ENCODE measurements at places on chromosomes 13 and 19.

DNA sequence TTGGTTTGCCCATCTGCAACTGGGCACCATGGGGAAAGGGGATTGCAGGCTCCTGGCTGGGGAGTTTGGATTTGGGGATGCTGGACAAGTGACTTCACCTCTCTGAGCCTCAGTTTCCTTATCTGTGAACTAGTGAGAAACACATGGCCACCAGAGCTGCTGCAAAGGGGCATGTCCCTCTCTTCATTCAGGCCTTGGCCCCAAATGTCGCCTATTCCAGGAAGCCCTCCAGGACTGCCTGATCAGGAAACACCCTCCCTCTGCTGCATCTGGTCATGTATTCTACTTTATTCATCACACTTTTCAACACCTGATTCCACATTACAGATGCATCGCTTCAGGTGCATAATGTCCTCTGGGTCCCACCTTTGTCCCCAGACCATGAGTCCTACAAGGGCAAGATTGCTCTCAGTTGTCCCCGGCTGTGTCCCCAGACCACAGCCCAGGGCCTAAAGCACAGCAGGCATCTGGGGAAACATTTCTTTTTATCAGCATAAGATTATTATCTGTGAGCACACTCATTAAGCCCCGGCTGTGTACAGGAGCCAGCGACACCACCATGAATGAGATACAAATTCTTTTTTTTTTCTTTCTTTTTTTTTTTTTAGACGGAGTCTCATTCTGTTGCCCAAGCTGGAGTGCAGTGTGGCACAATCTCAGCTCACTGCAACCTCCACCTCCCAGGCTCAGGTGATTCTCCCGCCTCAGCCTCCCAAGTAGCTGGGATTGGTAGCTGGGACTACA, 37.5 kb downstream of the ARRDC2 start:
- DNase-seq: no peak

GRCh38 chr19:17677002-17677401, 11.2 kb downstream of the UNC13A start:
- no peak for DNase-seq

DNA sequence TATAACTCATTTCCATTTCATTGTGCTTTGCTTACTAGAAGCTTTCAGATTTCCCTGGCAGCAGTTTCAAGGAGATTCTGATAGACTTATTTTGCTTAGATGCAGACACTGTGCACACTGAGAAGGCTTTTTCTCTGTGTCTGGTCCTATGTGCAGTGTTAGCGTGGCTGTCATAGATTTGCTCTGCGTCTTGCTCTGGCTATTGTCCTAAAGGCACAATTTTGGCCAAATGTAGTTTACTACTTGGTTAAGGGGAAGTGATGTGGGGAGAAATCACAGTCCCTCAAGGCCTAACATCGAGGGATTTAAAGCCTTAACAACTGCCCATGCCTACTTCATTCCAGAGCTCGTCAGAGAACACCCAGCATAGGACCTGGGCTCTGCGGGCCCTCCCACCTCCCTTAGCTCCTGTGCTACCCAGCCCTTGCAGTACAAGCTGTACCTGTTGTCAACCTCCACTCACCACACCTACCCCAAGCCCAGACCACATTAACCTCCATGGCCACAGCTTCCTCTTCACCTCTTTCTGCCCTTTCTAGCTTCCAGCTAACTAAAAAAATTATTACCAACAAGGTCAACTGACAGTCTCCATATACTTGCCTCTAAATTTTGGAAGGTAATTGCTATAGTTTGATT, 38.9 kb upstream of the KATNAL1 start:
- DNase-seq: peak; percentile 9

DNA sequence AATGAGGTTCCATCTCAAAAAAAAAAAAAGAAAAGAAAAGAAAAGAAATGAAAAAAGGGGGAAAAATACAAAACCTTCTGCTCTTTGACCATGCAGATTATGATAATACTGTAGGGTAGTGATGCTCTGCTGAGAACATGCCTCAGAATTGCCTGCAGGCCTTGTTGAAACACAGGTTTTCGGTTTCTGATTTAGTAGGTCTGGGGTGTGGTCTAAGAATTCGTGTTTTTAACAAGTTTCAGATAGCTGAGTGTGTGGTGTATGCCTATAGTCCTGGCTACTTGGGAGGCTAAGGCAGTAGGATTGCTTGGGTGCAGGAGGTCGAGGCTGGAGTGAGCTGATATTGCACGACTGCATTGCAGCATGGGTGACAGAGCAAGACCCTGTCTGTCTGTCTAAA, 14.9 kb upstream of the CYP2B6 start:
- DNase-seq: no peak

- DNase-seq: no peak
Measured at GRCh38 chr19:55370305-55370988, at the start of gene IL11. Gene IL11, minus strand, starts transcription at chr19:55370463. Its CDS starts 153 bp downstream, at chr19:55370310.

DNA sequence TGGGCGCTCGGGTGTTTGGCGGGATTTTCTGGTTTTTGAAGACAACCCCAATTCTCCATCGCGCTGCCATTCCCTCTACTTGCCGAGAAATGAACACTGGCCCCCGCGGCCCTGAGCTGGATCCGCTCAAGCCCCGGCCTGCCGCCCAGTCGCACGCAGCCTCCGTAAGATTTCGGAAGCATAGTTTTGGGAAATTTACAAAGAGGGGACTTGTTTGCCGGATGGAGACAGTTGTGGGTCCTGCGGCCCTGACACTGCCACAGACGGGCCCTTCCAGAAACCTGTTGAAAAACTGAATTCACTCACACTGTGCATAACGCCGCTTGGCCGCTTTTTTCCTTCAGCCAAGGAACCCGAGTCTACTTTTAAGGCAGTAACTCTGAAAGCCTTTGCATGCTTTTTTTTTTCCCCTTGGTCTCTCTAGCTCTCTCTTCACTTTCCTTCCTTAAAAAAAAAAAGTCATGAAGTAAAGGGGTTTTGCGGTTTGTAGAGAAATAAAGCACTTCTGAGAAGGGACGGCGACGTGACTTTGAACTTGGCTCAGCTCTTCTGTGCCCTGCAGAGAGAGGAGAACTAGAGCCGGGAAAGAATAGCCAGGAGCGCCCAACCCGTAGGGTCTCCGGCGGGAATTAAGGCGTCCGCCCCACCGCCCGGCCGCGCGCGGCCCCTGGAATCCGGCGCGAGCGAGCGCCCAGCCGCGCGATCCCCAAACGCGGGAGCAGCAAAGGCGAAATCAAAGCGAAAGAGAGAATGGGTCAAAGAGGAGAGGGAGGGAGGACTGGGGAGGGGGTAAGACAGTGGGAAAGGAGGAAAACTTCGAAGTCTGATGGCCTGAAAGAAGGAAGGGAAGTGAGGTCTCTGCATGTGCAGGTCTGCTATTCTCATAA, 3.4 kb upstream of the ZIC2 start:
- DNase-seq: no peak

DNA sequence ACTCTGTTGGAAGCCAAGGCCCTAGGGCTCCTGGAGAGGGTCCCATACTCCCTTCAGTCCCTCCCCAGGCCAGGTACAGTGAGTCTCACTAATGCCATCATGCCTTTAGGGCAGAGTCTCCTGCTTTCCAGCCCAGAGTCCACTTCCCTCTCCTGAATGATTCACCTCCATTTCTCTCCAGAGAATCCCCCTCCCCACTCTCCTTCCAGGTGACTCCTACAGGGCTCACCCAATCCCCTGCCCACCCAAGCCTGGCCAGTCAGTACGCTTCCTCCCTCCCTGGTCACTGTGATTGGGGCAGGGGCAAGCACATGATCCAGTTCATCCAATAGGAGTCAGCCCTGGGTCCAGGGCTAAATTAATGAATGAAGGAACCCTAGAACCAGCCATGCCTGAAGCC, 35.0 kb upstream of the PNMA8B start:
- no peak for DNase-seq

DNA sequence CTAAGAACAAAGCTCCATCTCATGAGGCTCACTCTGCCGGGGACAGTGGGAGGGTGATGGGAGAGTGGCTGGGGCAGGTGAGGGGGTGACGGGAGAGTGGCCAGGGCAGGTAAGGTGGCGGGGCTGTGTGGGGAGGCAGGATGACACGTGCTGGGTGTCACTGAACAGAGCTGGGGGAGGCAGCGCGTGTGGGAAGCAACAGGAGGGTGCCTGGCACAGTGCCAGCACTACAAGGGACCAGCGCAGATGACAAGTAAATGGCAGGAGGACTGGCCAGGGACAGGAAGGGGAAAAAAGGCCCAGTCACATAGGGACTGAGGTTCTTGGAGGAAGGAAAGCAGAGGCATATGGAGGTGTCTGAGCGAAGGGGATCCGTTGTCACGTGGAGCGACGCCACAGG, 129.9 kb downstream of the RNF17 start:
- no peak for DNase-seq

- no peak for DNase-seq
Measured at GRCh38 chr19:55544776-55545439, 435 bp downstream of the SBK3 start.

DNA sequence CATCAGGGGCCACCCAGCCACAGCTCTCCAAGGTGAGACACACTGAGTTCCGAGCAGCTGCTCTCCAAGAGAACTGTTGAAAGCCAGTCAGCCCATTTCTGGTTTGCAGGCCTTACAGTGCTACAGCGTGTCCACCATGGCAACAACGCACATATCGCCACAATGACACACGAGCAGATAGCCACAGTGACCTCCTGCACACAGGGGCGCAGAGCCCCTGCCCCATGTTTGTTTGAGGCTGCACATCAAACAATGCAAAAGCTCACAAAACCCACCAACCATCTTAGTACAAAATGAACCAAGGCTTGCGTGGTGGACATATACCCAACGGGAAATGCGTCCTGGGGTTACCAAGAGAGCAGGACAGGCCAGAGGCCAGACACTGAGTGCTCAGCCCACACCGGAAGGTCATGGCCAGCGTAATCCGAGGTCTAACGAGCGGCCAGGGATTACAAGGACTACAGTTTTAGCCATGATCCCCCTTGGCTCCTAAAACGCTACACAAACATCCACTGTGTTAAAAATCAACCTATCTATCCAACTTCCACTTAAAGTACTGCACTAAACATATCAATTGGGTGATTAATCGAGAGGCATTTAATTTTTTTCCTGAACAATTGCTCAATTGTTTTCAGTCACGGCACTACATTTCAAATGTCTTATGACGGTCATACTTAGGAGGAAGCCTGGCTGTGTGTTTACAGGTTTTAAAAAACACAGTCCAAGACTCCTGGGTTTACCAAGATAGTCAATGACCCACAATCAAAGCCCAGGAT, 56.0 kb downstream of the STK24 start:
- no peak for DNase-seq

DNA sequence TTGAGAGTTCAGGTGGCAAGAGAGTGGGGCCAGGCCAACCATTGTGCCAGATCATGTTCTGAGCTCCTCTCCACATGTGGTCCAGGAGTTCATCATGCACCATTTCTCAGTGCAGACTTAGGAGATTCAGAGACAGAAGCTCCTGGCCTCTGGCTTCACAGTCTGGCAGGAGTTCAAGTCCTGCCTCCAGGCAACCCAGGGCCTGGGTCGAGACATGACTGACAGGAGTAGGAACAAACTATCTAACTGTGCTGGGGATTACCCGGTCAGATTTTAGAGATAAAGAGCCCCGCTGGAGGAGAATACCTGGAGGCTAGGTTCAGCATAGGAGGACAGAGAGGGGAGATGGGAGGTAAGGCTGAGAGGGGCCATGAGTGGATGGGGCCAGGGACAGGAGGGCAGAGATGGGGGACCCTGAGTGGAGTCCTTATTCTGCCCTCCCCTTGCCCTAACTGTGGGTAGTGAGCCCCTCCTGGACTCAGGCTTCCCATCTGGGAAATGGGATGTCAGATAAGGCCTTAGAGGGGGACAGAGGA, 906 bp upstream of the CYP4F11 start:
- no peak for DNase-seq

DNA sequence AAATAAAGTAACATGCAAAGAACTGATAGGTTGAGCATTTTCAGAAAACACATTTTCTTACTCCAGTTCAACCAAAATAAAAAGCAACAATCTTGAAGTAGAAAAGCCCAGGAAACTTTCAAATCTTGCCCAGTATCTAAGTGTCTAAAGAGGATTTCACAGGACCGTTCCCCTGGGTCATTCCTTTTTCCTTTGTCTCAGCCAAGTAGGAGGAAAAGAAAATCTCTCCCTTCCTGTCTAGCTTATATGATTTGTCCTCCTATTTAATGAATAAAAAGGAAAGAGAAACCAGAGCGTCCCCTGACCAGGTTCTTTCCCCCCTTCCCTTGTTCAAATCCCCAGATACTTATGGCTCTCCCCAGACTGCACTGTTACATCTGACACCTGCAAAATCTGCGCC, 248.0 kb downstream of the KCTD12 start:
- DNase-seq: no peak

- DNase-seq: peak; percentile 56
Measured at GRCh38 chr19:8396563-8397203, 6.5 kb downstream of the RAB11B start.

- DNase-seq: no peak
Measured at GRCh38 chr13:55516610-55517009, 1624.1 kb upstream of the PRR20A start.

- DNase-seq: no peak
Measured at GRCh38 chr13:113123226-113124201, 915 bp downstream of the F10 start.

- no peak for DNase-seq
Measured at GRCh38 chr13:30690282-30691188, 44.8 kb upstream of the ALOX5AP start.

- no peak for DNase-seq
Measured at GRCh38 chr19:1624458-1624857, 19.2 kb upstream of the UQCR11 start.

DNA sequence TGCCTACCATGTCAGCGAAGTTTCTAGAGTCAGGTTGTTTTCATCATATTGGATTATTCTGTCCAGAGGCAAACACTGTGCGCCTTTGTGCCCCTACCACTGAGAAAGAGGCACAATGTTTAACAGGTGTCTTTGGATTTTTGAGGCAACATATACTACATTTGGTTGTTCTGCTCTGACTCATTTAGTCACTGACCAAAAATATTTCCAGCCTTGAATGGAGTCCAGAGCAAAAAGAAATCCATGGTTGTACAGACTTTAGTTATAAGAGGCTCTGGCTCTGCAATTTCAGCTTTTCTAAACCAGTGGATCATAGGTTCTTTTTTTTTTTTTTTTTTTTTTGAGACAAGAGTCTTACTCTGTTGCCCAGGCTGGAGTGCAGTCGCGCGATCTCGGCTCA, 35.7 kb downstream of the LACC1 start:
- DNase-seq: no peak

DNA sequence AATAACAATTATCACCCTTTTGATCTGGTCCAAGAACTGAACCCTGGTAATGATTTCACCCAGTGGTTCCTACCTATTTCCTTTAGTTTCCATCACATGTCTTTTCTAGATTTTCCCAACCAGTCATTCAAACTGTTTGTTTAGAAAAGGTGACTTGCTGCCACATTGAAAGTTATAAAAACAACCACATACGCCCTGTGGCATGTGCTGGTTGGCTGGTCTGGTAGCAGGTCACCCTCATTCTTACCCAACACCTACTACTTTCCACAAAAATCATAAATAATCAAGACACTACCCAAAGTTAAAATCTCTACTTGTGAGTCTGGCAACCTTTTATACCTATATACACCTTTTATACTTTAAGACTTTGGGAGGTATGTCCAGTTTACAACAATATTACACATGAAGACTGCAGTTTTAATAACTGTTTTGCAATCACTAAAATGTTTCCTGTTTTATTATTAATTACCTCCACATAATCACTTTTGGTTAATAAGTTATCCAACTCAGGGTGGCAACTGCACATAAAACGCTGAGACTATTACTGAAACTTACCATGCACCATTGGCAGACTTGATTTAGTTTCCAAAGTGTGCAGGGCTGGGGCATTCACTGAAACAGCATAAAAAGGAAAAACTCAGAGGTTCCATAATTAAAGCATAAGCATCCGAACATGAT, 38.9 kb downstream of the DZIP1 start:
- no peak for DNase-seq
